ENCODE measurements at places on chromosomes 3 and 15.

DNA sequence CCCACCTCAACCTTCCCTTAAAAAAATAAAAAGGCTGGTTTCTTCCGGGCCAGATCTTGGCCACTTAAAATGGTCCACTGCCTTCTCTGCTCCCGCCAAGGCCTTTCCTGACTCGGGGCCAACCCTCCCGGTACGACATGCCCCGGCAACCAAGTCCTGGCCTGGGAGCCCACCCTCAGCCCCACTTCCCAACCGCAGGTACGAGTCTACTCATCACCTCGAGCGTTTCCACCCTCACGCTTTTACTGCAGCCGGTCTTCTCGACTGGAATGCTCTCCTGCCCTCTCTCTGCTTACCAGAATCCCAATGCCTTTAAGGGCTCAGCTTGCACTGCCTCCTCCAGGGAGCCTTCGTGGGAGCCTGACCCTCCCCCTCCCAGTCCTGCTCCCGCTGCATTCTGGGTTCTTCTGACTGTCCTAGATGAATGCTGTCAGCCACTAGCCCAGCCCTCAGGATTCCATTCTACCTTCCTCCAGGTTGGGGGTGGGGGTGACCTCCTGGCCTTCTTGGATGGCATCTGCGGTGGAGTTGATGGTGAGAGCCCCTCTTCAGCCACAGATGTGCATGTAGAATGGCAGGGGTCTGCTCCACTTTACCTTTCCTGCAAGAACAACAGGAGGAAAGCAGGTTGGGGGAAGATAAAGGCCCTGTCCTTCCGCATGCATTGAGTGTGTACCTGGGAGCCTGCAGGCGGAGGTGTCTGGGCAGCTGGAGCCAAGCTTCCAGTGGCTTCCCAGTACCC lies 1.1 kb upstream of the CSRNP1 start:
- no peak for DNase-seq

DNA sequence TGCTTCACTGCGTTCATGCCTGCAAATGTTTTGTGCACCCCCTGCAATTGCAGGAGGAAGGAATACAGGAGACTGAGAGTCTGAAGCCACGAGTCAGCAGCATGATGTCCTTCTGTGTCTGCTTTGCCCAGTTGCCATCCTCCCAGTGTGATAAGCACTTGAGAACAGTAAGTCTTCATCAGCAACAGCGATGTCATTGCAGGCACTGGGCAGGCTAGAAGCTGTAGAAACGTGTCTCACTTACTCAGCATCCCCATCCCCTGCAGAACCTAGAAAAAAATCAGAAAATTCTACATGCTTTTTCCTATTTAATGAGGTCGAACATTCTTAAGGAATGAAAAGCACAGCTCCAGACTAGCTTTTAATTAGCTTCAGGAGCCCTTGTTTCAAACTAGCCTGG lies 156.5 kb upstream of the LPP start:
- DNase-seq: no peak

- no peak for DNase-seq
Observed at GRCh38 chr3:46675843-46676567, 17.5 kb downstream of the ALS2CL start.

GRCh38 chr3:25156626-25157025 lies 271.4 kb upstream of the RARB start:
- DNase-seq: no peak

- DNase-seq: no peak
Observed at GRCh38 chr15:45762726-45763125, 127.9 kb downstream of the SQOR start.

- DNase-seq: no peak
Observed at GRCh38 chr3:32410367-32411246, 19.0 kb downstream of the CMTM7 start.

GRCh38 chr15:49064281-49064653 lies 18.0 kb upstream of the SECISBP2L start:
- no peak for DNase-seq

- DNase-seq: no peak
Observed at GRCh38 chr15:66803182-66803729, 101.2 kb downstream of the SMAD6 start.

DNA sequence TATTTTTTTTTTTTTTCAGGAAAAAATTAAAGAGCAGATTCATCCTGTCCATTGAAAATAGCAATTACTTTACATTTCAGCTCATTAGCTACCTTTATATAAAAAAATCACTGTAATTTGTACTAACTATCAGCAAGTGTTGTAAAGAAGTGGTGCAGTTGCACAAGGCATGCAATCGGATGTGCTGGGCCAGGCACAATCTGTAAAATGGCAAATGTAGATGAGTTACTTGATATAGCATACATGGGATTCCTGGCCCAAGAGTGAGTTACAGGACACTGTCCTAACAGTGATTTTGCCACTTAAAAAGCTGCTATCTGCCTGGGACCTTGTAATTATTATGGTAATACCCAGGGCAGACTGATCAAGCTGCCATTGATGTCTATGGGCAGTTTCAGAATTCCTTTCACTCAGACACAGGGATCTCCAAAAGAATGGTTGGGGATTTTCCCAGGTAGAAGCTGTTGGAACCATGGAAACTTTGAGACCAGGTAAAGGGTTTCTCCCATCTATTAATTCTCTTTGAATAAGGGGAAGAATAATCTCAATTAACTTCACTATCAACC lies 182.2 kb upstream of the ICE2 start:
- no peak for DNase-seq

GRCh38 chr3:123070510-123070909 lies 3.7 kb downstream of the PDIA5 start:
- no peak for DNase-seq

All from activated T-cell treated with anti-CD3 and anti-CD28 coated beads for 24 hours (primary cell).